ENCODE measurements at places on chromosomes 7 and 10.

GRCh38 chr10:50244201-50244600 lies 7.1 kb downstream of the ASAH2 start:
- no peak for DNase-seq

DNA sequence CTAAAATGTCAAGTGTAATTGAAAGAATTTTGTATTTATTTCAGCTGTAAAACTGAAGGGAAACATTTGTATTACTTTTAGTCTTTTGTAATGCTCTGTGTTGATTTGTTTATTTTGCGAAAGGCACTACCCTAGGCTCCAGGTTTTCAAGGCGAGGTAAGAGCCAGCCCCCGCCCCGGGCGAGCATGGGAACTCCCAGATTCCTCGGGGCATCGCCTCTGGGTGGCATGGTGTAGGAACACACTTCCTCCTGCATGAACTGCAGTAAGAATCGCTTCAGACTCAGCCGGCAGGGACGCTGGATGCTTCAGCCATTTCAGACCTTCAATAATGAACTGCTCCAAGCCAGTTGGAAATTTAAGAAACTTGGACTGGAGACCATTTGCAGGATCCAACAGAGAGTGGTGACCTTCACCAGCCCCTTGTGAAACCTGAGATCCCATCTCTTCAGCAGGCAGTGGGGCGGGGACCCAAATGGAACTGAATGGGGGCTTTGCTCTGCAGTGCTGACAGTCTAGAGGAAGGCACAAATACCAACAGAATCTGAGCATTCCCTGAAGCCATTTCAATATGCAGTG lies 544.3 kb upstream of the MGMT start:
- no peak for DNase-seq

DNA sequence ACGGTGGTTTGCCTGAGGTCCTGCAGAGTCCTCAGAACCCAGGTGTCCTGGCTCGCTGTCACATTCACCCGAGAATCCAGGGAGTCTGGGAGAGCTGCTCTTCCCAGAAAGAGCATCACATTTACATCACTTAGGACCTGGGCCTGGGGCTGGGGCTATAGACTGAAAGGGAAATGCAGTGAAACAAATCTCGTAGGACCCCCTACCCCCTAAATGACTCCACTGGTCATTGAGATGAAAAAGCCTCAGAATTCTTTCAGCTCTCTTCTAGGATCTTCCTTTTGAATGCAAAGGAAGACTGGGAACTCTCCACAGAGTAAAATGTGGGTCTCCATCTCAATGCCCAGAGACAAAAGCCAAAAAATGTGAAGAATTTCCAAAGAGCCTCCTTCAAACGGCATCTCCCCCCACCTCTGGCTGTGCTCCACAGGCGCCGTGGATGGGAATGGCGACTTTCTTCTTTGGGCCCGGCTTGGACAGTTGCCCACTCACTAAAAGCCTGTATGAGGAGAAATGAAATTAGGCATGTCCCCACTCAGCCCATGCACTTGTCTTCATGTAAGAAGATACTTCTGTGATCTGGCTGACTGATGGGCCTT lies 49.0 kb upstream of the PODXL start:
- peak; percentile 29 for DNase-seq

DNA sequence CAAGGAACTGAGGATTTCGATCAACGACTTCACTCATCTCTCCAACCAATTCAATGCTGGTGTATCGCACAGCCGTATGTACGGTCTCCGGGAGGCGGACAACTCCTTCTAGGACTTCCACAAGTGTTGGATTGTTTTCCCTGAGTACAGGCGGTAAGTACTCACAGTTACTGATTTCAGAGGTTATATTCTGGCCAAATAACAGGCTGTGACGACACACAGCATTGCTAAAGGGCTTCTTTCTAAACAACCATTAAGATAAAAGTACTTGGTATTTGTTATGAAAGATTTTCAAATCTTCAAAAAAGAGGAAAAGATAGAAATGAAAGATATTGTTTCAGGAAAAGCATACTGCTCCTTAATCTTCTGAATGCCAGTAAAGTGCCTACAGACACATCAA lies 52.2 kb downstream of the IRF5 start:
- DNase-seq, result no peak

DNA sequence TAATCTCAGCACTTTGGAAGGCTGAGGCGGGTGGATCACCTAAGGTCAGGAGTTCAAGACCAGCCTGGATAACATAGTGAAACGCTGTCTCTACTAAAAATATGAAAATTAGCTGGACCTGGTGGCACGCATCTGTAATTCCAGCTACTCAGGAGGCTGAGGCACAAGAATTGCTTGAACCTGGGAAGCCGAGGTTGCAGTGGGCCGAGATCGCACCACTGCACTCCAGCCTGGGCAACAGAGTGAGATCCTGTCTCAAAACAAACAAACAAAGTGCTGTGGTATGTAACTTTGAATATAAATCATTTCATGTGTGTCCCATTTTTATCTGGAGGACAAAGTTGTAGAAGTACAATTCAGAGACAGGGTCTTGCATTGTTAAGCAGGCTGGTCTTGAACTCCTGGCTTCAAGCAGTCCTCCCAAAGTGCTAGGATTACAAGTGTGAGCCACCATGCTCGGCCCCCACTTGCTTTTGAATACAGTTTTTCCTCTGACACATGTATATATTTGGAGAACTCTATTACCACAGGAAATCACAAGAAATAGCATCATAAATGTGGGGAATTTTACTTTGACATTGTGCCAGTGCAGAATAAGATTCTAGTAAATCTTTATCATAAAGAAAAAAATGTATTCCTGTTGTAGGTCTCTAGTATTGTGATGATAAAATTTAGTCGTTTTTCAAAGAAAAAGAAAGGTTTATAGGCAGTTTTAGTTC lies 32.6 kb downstream of the PTPN12 start:
- DNase-seq, result no peak

DNA sequence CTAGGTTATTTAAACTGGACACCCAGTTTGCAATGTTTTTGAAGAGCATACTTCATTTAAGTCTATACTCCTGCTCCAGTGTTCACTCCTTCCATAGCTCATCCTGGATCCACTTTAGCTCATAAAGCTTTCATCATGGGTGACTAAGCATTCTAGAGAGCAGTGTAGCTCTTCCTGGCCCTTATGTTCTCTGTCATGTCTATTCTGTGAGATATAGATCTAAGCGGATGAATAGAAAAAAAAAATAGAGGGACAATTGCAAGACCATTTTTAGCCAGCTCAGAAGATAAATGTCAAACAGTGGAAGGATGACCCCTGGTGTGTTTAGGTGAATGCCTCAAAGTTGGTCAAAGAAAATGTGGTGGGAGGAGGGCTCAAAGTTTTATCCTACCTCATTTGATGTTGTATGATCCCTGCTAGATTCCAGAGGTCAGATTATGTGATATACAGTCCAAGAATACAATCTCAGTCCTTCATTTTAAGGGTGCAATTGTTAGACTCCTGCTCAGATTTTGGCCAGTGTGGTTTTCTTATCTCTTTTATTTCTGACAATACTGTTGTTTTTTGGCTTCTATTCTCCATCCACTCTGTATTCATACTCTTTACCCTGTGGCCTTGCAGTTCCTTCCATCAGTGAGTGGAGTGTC lies 7.5 kb upstream of the HECW1 start:
- peak; percentile 23 for DNase-seq

- no peak for DNase-seq
Observed at GRCh38 chr7:17384400-17384799, 85.9 kb downstream of the AHR start.

DNA sequence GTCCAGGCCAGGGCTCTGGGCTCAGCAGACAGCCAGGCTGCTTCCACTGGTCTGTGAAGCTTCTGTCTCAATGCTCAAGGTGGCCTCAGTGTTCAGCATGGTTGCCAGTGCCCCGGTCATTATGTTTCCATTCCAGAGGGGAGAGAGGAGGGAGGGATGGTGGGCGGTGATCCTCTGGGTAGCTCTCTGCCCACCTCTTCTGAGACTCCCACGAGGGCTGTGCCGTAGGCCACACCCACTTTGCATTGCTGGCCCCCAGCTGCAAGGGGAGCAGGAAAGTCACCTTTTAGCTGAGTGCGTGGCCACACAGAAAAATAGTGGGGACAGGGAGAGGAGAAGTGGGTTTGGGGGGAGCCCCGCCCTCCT lies 42.5 kb downstream of the FOXK1 start:
- peak; percentile 65 for DNase-seq

DNA sequence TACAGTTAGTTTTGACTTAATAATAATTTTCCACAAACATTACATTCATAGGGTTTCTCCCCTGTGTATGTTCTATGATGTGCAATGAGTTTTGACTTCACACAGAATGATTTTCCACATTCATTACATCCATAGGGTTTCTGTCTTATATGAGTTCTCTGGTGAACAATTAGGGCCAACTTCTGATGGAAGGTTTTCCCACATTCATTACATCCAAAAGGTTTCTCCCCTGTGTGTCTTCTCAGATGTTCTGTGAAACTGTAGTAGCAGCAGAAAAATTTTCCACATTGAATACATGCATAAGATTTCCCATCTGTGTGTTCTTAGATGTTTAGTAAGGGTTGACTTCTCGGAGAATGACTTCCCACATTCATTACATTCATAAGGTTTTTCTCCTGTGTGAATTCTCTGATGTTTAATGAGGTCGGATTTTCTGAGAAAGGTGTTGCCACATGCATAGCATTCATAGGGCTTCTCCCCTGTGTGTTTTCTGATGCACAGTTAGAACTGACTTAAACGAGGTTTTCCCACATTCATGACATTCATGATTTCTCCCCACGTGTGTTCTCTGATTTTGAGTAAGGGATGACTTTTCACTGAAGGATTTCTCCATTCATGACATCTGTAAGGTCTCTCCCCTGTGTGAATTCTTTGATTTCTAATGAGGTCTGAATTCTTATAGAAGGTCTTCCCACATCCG lies 118.5 kb downstream of the ZNF33B start:
- no peak for DNase-seq

DNA sequence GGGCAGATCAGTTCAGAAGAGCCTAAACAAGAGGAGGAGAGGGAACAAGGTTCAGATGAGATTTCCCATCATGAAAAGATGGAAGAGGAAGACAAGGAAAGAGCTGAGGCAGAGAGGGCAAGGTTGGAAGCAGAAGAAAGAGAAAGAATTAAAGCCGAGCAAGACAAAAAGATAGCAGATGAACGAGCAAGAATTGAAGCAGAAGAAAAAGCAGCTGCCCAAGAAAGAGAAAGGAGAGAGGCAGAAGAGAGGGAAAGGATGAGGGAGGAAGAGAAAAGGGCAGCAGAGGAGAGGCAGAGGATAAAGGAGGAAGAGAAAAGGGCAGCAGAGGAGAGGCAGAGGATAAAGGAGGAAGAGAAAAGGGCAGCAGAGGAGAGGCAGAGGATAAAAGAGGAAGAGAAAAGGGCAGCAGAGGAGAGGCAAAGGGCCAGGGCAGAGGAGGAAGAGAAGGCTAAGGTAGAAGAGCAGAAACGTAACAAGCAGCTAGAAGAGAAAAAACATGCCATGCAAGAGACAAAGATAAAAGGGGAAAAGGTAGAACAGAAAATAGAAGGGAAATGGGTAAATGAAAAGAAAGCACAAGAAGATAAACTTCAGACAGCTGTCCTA lies 52.7 kb upstream of the AGBL3 start:
- DNase-seq, result no peak

- DNase-seq, result peak; percentile 99
Observed at GRCh38 chr7:130292682-130293257, at the start of gene CPA4. CPA4 (plus strand) TSS chr7:130293161; CDS start chr7:130293181, 20 bp downstream.

DNA sequence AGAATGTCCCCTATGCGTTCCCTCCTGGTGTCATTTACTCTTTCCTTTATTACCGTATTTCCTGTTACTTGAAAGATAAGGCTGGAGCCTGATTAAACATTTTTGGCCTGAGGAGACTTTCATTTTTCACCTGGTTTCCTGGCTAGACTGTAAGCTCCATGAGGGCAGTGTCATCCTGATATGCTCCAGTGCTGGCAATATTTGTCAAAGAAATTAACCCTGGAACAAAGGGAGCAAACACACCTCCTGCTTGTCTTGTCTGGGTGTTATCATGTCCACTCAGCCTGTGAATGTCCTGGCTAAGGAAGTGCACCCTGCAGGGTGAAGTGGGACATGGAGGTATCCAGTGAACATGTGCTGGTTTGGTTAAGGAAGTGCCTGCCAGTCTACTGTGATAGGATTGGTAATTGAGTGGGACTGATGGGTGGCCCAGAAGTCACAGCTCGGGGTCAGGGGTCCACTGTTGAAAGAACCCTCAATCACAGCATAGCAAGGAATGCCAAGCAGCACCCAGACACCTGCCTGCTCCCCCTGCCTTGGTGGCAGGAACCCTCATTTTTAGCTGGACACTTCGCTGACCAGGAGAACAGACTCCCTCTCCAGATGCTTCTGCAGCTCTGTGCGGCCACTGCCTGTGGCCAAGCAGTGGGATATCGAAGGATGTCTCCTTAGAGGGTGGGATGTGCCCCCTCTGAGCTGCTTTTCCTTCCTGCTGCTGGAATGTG lies 20.9 kb upstream of the PPIA start:
- DNase-seq, result no peak

DNA sequence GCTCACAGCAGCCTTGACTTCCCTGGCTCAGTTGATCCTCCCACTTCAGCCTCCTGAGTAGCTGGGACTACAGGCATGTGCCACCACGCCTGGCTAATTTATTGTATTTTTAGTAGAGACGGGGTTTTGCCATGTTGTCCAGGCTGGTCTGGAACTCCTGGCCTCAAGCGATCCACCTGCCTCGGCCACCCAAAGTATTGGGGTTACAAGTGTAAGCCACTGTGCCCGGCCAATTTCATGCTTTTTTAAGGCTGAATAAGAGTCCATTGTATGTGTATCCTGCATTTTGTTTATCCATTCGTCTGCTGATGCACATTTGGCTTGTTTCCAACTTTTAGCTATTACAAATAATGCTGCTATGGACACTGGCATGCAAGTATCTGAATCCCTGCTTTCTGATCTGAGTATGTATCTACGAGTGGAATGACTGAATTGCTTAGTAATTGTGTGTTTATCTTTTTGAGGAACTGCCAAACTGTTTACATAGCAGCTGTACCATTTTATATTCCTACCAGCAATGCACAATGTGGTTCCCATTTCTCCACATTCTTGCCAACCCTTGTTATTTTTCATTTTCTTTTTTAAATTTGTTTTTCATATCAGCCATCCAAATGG lies 37.3 kb upstream of the TPST1 start:
- DNase-seq, result peak; percentile 83

GRCh38 chr10:21263839-21264238 lies 261.6 kb downstream of the SKIDA1 start:
- no peak for DNase-seq

DNA sequence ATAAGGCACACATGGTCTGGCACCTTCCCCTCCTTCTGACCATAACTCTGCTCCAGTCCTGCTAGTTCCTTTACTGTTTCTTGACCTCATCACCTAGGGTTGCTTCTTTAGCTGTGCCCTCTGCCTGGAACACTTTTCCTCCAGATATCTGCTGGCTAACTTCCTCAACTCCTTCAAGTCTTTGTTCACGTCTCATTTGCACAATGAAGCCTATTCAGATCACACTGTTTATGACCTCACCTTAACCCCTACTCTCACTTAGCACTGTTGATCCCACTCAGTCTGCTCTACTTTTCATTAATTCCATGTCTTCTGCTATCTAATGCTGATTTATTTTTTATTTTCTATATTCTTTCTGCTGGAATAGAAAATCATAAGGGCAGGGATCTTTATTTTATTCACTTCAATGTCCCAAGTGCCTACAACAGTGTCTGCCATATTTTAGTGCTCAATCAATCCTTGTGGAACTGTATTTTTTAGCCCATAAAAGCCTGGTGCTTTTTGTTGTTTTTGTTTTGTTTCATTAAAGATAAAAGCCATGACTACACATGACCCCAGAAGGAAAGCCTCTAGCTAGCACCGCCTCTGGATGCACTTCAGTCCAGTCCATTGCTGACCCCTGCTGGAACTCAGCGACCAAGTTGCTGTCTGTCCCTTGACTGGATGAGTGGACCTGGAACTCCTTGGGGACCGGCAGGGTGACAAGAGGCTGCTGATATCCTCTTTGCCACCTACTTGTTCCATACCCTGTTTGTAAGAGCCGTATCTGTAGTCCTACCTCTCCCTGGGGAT lies 12.3 kb downstream of the KLF14 start:
- DNase-seq, result peak; percentile 82

All from M059J (cell line).